ENCODE measurements at places on chromosomes 1 and 21.

DNA sequence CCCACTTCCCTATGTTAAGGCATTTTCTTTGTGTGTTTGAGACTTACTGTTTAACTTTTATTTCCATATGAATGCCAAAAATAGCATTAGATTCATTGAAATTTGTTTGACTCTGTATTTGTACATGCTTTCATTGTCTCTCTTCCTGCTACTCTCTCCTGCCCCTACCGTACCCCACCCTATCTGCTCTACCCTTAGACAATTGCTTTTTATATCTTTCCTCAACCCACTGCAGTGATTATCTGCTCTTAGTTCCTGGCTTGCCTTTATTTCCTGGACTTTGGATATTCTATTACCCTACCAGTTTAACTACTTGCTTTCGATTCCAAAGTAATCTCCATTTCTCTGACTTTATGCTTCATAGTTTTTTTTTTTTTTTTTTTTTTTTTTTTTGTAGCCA is 10.5 kb downstream of the RAVER2 start:
- no peak for DNase-seq

DNA sequence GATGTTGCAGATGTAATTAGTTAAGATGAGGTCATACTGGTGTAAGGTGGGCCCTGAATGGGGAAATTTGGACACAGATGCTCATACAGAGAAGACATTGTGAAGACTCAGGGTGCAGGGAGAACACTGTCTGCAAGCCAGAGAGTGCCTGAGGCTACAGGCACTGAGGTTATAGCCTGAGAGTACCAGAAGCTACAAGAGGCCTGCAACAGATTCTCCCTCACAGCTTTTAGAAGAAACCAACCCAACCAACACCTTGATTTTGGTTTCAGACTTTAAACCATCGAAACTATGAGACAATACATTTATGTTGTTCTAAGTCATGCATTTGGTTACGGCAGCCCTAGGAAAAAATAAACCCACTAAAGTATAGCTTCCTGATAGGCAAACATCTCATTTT is 321.7 kb upstream of the USP25 start:
- no peak for DNase-seq

DNA sequence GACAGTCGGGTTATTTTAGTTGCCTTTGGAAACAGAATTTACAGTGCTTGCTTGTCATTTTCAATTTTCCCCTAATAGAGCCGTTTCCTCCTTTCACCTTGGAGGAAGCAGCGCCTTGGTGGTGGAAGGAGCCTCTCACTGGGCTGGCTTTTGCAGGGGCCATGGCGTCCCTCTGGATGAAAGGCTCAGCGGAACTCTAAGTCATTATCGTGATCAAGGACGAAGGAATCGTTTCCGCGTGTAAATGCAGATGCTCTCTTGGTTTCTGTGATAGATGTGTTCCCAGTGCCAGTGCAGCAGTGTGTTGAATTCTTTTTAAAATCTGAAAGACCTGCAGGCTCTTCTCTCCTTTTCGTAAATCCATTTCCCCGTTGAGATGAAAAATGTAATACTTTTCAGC is 126.2 kb upstream of the LMO4 start:
- no peak for DNase-seq

- peak; percentile 65 for DNase-seq
Measured at GRCh38 chr1:67652800-67653199, 32.2 kb upstream of the GADD45A start.

GRCh38 chr1:150072959-150073358 is 5.4 kb downstream of the VPS45 start:
- peak; percentile 70 for DNase-seq

- DNase-seq: peak; percentile 15
Measured at GRCh38 chr1:118247593-118247992, 62.6 kb upstream of the SPAG17 start.

GRCh38 chr1:27045973-27046558 is 33.4 kb upstream of the TENT5B start:
- DNase-seq: peak; percentile 80

GRCh38 chr1:38105267-38105666 is 58.7 kb upstream of the POU3F1 start:
- DNase-seq: no peak

DNA sequence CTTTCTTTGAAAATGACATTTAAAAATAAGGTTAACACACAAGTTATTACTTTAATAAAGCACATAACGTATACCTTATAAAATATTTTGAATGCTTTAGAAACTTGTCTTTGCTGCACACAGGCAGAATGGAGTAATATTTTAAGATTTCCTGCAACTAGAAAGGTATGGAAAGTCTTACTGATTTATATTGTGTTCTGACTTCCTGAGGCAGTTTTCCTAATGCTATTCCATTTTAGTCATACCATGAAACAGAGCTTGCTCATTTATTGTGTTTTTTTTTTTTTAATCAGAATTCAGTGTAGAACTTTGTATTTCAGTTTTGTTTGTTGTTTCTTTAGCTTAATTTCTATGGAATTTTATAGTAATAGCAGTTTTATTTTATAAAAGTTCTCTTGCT is 60.9 kb upstream of the S1PR1 start:
- peak; percentile 15 for DNase-seq

DNA sequence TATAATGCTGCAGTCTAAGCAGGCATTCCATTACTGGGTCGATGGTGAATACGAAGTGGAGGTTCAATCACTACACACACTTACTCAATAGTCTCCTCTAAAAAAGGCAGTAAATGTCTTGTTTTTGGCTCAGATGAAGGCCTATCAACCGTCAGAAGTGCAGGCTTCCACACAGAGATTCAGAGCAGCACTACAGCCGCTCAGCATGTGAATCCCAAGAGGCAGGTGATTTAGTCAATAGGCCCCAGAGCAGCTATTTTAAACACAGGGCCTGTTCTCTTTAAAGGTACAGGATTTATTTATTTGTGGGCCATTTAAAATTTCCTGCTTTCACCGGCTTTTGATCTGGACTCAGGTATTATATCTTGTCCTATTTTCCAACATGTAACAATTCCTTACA is 293.7 kb downstream of the RGS7 start:
- DNase-seq: no peak

DNA sequence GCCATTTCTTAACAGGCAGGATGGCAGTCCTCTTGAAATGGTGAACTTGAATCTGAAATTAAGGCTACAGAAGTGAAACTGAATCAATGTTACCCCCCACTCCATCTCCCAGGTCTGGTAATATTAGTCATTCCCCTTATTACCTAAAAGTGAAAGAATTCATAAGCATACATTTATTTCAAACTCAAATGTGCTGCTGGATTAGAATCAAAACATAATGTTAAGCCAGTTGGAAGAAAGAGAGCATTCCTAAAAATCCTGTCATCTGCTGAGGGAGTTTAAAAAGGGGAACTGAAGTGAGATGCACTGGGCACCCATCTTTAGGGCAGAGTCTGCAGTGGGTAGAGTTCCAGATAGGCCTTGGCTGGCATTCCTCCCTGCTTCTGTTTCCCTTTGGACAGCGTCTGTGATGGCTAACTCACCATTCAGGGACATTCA is 17.4 kb downstream of the KIAA0319L start:
- peak; percentile 62 for DNase-seq

DNA sequence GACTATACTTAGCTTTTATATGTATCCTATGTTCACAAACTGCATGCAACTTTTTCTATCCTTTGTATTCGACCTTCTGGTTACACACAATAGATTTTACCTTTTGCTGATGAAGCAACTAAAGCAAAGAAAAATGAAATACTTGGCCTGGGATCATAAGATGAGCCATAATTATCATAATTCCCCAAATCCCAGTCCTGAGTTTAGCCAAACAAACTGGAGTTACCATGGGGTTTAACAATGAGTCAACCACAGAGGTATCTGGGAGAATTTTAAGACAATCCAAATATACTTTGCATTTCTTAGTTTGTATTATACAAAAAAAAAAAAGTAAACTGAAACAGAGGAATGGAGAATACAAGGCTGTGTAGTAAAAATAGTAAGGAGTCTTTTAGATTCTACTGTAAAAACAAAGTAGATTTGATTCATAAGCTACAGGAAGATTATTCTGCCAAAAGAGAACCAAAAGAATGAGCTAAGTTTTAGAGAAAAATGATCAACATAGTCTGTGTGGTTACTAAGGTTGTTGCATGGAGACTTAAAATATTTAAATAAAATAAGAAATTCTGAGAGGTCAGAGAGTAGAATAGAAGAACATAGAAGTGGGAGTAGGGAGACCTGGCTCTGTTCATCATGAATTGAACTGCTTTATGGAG is 60.4 kb upstream of the GORAB start:
- DNase-seq: peak; percentile 47

DNA sequence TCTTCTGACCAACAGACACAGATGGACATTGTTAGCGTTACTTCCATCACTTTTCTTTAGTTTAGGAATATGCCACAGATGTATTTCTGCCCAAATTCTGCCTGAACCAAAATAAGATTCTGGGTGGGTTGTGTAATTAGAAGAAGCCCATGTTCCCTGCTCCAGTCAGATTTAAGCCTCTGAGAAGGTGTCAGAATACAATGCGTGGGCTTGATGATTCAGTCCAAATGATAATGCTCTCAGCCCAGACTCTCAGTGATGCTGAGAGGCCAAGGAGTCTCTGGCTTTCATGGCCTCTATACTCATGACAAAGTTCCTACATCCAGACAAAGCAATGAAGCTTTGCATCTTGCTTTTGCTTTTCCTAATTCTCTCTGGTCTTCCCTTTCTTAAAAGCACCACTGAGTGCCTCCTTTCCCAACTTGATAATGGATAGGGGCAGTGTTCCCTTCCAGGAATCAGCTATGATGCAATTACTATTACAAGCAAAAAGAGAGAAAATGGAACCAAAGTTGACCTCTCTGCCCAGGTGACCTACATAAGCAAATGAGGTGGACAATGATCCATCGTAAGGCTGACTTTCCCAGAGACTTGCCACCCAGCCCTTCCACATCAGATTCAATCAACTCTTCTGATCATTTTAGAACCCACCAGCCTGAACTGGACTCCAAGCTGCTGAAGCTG is 8.8 kb downstream of the SEC16B start:
- no peak for DNase-seq

DNA sequence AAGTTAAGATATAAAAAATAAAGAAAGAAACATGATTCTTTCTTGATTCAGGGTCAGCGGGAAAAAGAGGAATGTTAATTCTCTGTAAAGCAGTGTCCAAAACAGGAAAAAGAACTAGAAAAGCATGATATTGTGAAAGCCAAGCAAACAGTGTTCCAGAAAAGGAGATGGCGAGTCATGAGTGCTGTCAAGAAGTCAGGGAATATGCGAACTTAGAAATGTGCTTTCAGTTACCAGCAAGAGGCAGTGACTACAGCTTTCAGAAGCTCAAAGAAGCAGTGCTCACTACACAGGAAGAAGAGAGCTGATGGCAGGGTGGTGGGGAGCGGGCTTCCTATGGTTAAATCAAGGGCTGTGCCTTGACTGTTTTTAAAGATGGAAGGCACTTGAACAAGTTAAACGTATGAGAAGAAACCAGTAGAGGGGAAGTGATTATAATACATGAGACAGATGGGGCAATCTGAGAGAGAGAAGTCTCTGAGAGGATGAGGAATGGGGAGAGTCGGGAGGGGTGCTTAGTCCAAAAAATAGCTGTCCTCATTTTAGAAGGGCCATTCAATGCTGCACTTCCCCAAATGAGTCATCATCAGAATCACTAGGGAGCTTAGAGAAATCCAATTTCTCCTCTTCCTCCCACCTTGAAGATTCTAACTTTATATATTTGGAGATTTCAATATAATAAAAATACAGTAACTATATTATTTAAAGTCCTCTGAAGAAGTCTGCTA is 90.4 kb downstream of the KCNK1 start:
- DNase-seq: peak; percentile 40

- DNase-seq: no peak
Measured at GRCh38 chr1:229185963-229186362, 84.9 kb upstream of the RAB4A start.

DNA sequence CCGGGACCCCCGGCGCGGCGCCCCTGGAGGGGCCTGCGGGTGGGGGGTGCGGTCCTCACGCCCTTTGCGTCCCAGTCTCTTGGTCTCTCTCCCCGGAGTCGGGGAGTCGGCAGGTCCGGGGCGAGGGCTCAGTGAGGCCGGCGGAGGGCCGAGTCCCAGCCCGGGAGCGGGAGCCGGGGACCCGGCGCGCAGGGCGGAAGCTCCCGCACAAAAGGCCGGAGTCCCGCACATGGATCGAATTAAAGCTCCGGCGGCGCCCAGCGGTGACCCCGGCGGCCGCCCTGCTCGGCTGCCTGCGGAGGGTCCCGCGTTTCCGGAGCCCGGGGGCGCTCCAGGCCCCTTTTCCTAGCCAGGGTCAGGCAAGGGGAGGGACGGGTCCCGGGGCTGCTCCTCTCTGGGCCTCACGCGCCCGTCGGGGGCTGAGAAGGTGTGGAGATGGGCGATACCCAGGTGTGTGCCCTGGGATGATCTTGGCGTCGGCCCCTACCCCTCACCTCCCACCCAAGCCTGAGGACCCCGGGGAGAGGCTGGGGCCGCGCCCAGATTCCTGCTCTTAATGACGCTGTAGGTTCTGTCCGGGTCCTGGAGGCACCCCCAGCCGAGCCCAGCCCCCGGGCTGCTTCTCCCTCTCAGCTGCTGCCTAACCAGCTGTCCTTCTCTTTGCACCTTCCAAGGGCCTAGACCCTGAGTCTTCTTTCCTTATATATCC is 512 bp downstream of the FBLIM1 start:
- peak; percentile 72 for DNase-seq

DNA sequence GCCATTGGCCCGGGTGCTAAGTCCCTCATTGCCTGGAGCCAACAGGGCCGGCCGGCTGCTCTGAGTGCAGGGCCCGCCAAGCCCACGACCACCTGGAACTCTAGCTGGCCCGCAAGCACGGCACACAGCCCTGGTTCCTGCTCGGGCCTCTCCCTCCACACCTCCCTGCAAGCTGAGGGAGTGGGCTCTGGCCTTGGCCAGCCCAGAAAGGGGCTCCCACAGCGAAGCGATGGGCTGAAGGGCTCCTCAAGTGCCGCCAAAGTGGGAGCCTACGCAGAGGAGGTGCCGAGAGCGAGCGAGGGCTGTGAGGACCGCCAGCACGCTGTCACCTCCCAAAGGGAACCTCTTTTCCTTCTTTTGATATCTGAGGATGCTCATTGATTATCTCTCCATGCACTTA is 283.4 kb downstream of the PRDM2 start:
- no peak for DNase-seq

DNA sequence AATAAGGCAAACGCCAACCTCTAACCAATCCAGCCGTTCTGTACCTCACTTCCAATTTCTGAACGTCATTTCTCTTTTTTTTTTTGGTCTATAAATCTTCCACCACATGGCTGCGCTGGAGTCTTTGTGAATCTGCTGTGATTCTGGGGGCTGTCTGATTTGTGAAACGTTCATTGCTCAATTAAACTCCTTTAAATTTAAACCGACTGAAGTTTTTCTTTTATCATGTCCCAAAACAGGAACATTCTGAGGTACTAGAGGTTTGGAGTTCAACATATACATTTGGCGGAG is 65.5 kb upstream of the BACH1 start:
- DNase-seq: no peak

- no peak for DNase-seq
Measured at GRCh38 chr1:57835620-57836019, 411.8 kb upstream of the DAB1 start.

DNA sequence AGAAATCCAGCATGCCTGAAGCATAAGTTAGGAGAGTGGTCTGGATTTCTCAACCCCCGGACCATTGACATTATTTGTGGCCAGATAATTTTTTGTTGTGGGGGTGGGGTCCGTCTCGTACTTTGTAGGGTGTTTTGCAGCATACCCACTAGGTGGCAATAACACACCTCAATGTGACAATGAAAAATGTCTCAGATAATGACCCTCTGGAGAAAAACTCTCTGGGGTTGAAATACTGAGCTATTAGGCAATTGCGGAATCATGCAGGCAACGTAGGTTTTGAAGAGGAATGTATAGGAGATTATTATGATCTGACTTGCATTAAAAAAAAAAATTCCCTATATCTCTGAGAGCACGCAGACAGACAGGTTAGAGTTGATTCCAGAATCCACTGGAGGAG is 25.3 kb upstream of the RRP15 start:
- DNase-seq: no peak

- DNase-seq: no peak
Measured at GRCh38 chr1:78267513-78268218, 221.9 kb downstream of the GIPC2 start.
